ENCODE measurements at places on chromosomes 2 and 18.
A peak's percentile ranks its signal among the peaks of the same experiment; 100 is the strongest.

DNA sequence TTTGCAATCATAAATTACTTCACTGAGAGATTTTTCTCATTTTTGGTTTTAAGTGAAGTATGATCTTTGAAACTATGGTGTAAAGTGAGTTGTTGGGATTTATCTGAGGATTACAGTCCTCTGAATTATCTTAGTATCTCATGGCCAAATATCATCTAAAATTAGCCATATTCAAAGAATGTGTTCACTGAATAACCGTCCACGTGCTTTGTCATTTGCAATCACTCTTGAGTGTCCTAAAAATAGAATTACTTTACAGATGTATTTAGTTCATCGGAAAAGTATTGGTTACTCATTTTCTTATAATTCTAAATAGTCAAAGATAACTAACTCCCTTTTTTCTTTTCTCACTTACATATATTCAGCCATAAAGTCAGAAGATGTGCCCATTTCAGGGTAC lies 141.2 kb downstream of the RTN4 start:
- no peak overlapping the region for H3K4me3 ChIP-seq
- no peaks in the 10 kb centered on the region for H3K27me3 ChIP-seq
- no peaks in the 10 kb centered on the region for H3K4me1 ChIP-seq

DNA sequence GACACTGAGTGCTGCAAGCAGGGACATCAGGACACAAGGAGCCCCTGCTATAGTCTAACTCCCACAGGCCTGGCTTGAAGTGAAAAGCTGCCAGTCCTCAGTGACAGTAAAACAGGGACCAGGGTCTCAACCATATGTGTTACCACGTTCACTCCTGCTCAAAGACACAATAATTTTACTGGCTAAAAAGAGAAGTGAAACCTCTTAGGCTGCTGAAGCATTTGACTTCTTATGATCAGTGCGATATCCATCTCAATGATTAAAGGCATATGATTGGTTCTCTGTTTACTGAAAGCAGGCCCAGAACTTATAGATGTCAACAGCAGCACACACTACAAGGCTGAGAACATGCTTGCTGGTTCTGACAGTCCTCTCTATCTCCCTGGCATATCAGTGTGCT lies 129.8 kb upstream of the LMAN1 start:
- no peak for DNase-seq
- H3K27me3 ChIP-seq, result no peaks in the 10 kb centered on the region
- H3K27ac ChIP-seq, result no peak overlapping the region
- H3K4me3 ChIP-seq, result no peak overlapping the region
- H3K4me1 ChIP-seq, result no peaks in the 10 kb centered on the region

DNA sequence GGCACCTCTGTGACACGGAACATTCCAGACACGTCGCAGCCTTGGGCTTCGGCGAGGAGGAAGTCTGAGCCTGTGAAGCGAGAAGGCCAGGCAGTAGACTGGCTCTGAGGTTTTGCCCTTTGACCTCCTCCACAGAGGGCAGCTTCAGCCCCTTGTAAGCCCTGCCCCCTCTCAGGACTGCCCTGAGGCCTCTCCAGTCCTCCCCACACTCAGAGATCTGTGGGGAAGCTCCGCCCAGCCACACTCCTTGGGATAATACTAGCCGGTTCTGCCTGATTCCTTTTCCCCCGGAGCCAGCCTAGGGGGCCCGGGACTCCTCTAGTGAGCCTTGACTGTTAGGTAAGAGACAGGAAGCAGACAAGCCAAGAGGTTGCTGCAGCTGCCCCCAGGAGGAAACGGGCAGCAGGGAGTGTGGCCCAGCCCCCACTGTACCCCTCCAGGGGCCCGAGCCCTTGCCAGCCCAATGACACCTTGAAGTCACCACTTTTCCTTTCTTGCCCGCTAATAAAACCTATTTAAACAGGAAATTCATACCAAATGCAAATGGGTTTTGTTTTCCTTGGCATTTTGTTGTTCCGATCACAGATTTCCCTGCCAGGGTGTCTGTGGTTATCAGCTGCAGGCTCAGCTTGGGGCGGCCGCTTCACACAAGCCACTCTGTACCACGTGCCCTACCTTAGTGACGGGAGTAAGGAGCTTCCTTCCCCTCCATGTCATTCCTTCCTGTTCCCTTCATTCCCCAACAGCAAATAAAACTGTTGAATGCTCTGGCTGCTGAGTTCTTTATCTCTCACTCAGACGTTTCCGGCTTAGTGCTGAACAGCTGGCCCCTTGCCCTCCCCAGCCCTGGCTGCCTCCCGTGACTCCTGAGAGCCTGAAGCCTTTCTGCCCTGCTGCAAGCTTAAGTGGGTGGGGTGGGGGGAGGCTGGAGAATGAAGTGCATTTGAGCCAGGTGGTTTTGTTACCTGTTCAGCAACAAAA lies 124.7 kb downstream of the CABLES1 start:
- H3K27ac ChIP-seq, result peak overlapping the region; percentile 90
- peaks cover 4% of the 10 kb centered on the region for H3K36me3 ChIP-seq
- H3K4me1 ChIP-seq, result peaks cover 46% of the 10 kb centered on the region
- H3K27me3 ChIP-seq, result no peaks in the 10 kb centered on the region
- H3K4me3 ChIP-seq, result no peak overlapping the region
- DNase-seq, result peak; percentile 90

- H3K4me1 ChIP-seq, result no peaks in the 10 kb centered on the region
- no peaks in the 10 kb centered on the region for H3K36me3 ChIP-seq
- H3K4me3 ChIP-seq, result no peak overlapping the region
- no peaks in the 10 kb centered on the region for H3K27me3 ChIP-seq
- no peak for DNase-seq
These were observed 101.1 kb upstream of the GLI2 start for GRCh38 chr2:120634533-120634932.

- DNase-seq, result no peak
- peak overlapping the region; percentile 28 for H3K4me3 ChIP-seq
- H3K36me3 ChIP-seq, result no peaks in the 10 kb centered on the region
- H3K27ac ChIP-seq, result peak overlapping the region; percentile 33
These were observed 7.3 kb downstream of the ALPP start for GRCh38 chr2:232385660-232386489.

GRCh38 chr2:80852079-80852807 lies 547.7 kb upstream of the LRRTM1 start:
- no peaks in the 10 kb centered on the region for H3K36me3 ChIP-seq
- H3K4me3 ChIP-seq, result no peak overlapping the region
- no peaks in the 10 kb centered on the region for H3K27me3 ChIP-seq
- H3K27ac ChIP-seq, result no peak overlapping the region

DNA sequence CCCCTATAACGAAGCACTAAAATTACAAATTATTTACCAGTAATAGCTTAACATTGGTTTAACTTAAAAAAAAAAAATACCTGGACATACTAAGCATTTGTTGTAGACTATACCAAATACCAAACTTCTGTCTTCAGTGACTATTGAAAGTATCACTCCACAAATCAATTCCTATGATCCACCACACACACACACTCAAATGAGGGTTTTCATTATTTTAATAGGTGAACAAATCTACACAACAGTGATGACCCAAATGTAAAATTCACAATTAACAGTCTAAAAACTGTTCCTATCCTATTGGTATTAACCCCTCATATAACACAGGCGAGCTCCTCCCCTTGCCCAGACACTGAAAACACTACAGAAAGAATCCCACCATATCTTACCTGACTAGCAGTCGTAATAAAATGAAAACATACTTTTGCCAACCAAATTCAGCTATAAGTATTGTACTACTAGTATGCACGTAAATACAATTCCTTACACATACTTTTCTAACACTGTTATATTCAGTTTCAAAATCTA lies 2.5 kb downstream of the SP3 start:
- H3K27ac ChIP-seq, result peak overlapping the region; percentile 98
- H3K27me3 ChIP-seq, result no peaks in the 10 kb centered on the region
- H3K4me3 ChIP-seq, result peak overlapping the region; percentile 96
- peaks cover 15% of the 10 kb centered on the region for H3K4me1 ChIP-seq
- no peaks in the 10 kb centered on the region for H3K36me3 ChIP-seq

- DNase-seq, result no peak
- no peak overlapping the region for H3K4me3 ChIP-seq
- peaks cover 32% of the 10 kb centered on the region for H3K27me3 ChIP-seq
- H3K36me3 ChIP-seq, result no peaks in the 10 kb centered on the region
- H3K4me1 ChIP-seq, result no peaks in the 10 kb centered on the region
These were observed 126.6 kb downstream of the ARHGEF4 start for GRCh38 chr2:130963196-130963848.

DNA sequence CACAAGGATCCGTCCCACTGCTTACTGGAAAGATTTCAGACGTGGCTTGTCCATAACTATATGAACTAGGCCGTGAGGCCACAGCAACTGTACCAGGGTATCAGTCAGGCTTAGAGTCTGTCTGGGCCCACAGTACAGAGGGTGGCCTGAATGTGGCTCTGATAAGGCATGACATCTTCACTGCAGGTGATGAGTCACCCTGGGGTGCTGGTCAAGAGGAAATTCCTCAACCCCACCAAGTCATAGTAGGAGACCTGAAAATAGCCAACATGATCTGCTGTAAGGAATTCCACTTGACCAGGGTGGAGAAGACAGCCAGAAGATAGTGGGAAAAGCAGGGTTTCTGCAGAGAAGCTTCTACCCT lies 107.7 kb downstream of the INHBB start:
- no peak for DNase-seq
- no peaks in the 10 kb centered on the region for H3K4me1 ChIP-seq
- H3K36me3 ChIP-seq, result no peaks in the 10 kb centered on the region

DNA sequence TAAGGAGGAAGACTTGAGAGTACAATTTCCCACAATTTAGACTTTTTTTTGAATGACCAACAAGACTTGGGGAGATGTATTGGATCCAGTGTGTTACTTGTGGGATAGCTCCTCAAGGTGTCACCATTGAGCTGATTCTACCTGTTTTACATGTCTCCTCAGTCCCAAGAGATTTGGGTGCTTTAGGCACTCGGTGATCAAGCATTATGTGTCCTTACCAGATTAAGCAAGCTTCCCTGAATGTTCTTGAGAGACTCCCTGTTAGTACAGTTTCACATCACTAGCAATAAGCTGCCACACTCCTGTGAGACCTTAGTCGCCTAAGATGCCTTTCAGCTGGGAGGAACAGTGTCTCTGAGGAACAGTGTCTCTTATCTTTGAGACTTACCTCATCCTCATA lies 384.3 kb upstream of the SYT4 start:
- no peaks in the 10 kb centered on the region for H3K27me3 ChIP-seq
- H3K36me3 ChIP-seq, result no peaks in the 10 kb centered on the region
- no peak overlapping the region for H3K27ac ChIP-seq

- peak overlapping the region; percentile 62 for H3K27ac ChIP-seq
- H3K27me3 ChIP-seq, result no peaks in the 10 kb centered on the region
- no peak for DNase-seq
These were observed 151.4 kb downstream of the TNS1 start for GRCh38 chr2:217851191-217852020.

DNA sequence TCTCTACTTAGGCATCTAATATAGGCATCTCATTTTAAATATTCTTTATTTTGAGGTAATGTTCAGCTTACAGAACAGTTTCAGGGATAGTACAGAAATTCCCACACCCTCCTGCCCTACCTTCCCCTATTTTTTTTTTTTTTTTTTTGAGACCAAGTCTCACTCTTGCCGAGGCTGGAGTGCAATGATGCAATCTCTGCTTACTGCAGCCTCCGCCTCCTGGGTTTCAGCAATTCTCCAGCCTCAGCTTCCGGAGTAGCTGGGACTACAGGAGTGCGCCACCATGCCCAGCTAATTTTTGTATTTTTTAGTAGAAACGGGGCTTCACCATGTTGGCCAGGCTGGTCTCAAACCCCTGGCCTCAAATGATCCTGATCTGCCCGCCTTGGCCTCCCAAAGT lies 97.6 kb downstream of the EPB41L5 start:
- DNase-seq, result no peak
- no peaks in the 10 kb centered on the region for H3K36me3 ChIP-seq
- peaks cover 18% of the 10 kb centered on the region for H3K4me1 ChIP-seq
- no peak overlapping the region for H3K27ac ChIP-seq

DNA sequence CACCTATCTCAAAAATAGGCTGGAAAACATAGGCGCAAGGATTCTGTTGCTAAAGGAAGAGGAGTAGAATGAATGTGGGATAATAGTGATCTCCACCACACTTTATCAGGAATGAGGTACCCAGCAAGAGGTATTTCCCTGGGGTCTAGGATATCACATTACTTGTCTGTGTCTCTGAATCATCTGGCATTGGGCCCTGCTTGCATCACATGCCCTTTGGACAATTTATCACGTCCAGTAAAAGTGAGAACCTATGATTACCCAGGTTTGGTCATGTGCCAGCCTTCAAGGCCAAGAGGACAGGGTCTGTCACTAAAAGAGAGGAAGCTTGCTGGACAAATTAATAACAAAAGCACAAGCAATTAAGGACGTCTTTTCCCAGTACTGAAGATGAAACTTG lies 11.4 kb upstream of the TRAPPC8 start:
- no peaks in the 10 kb centered on the region for H3K27me3 ChIP-seq
- no peak overlapping the region for H3K4me3 ChIP-seq
- H3K4me1 ChIP-seq, result no peaks in the 10 kb centered on the region
- no peak overlapping the region for H3K27ac ChIP-seq
- no peak for DNase-seq

DNA sequence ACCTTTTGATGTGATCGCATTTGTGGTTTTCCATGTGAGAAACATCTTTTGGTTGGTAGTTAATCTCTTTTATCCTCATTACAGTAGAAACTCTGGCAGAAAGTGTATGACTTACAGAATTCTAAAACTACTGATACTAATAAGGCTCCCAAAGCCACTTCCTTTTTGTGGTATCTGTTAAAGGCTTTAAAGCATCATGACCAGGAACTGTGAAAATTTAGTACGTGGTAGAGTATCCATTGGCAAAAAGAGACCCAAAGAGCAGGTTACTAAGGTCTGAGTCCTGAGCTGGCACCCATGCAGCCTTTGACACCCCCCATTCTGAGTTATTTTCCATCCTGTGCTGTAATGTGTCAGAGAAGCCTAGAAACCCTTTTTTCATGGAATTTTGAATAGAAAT lies 94.5 kb downstream of the DPP4 start:
- no peak overlapping the region for H3K27ac ChIP-seq
- H3K4me1 ChIP-seq, result no peaks in the 10 kb centered on the region
- no peaks in the 10 kb centered on the region for H3K36me3 ChIP-seq

- no peak overlapping the region for H3K27ac ChIP-seq
- H3K4me1 ChIP-seq, result no peaks in the 10 kb centered on the region
- no peak for DNase-seq
- H3K4me3 ChIP-seq, result no peak overlapping the region
- H3K27me3 ChIP-seq, result no peaks in the 10 kb centered on the region
These were observed 109.8 kb upstream of the SIX2 start for GRCh38 chr2:45119038-45119437.

- H3K4me3 ChIP-seq, result no peak overlapping the region
- no peaks in the 10 kb centered on the region for H3K36me3 ChIP-seq
- no peak for DNase-seq
- H3K27ac ChIP-seq, result no peak overlapping the region
These were observed 150.0 kb downstream of the STK39 start for GRCh38 chr2:168097431-168097830.

- no peak for DNase-seq
- H3K4me1 ChIP-seq, result no peaks in the 10 kb centered on the region
- no peaks in the 10 kb centered on the region for H3K36me3 ChIP-seq
- no peaks in the 10 kb centered on the region for H3K27me3 ChIP-seq
- no peak overlapping the region for H3K27ac ChIP-seq
These were observed 168.5 kb downstream of the DPP4 start for GRCh38 chr2:161905389-161906046.

Measured in left lung (tissue), 14 donors.